ENCODE measurements at places on chromosomes 3 and 15. TPM values are rescaled to one million over a fixed set of nuclear protein-coding genes. Genes with fewer than 3 reads are reported as not detected.
A peak's percentile ranks its signal among the peaks of the same experiment; 100 is the strongest.

GOLGA6L7 gene
- not detected for total RNA-seq

SPATA12 gene
- 1.9 TPM for total RNA-seq

TRAIP gene
- total RNA-seq = 16.1 TPM

CPLX3 gene
- not detected for total RNA-seq

UCN2 gene
- 5.0 TPM for total RNA-seq

STARD9 gene
- total RNA-seq = 1.4 TPM

ACVR2B gene
- total RNA-seq = 1.2 TPM

GHSR gene
- not detected for total RNA-seq

SIDT1 gene
- total RNA-seq = 0.02 TPM

GOLGA6L10 gene
- total RNA-seq = 0.07 TPM

CCDC174 gene
- 22.1 TPM for total RNA-seq

CHRM5 gene
- 0.02 TPM for total RNA-seq

TM6SF1 gene
- 0.14 TPM for total RNA-seq

GNAI2 gene
- total RNA-seq = 283 TPM

NPAP1 gene
- total RNA-seq = not detected

GRCh38 chr15:88649753-88650551 is 11.1 kb downstream of the ISG20 start:
- DNase-seq = no peak

GRCh38 chr3:36305929-36306520 is 74.3 kb upstream of the STAC start:
- DNase-seq = no peak

GRCh38 chr15:91853948-91854638 is 585 bp downstream of the SLCO3A1 start:
- DNase-seq = peak; percentile 8

DNA sequence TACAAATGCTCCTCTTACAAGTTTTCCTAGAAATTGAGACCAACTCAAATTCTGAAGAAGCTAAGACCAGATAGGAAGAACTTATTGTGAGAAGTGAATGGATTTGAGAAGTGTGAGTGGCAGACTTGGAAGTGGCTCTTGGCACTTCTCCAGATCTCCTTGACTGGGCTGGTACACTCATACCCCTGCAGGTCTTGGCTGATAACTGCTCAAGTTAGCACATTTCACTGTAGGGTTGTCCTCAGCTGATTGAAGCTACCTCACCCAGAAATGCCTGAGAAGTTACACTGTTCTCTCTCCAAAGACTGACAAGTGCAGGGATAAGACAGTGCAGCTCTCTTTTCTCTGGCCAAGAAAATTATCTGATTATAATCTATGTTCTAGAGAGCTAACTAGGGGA is 16.5 kb upstream of the CLDN1 start:
- peak; percentile 51 for DNase-seq

- DNase-seq = no peak
Measured at GRCh38 chr3:31226346-31226745, 306.4 kb upstream of the STT3B start.

DNA sequence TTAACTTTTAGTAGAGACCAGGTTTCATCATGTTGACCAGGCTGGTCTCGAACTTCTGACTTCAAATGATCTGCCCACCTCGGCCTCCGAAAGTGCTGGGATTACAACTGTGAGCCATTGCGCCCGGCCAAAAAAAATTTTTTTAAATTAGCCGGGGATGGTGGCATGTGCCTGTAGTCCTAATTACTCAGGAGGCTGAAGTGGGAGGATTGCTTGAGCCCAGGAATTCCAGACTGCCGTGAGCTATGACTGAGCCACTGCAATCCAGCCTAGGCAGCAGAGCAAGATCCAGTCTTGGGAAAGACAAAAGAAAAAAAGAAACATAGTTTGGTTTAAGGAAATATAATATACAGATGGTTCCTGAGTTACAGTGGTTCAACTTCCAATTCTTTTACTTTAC is 44.9 kb upstream of the EIF3J start:
- no peak for DNase-seq

GRCh38 chr3:135992072-135992471 is 26.5 kb downstream of the PPP2R3A start:
- DNase-seq = peak; percentile 82

- no peak for DNase-seq
Measured at GRCh38 chr3:101102678-101103296, 109.6 kb upstream of the ABI3BP start.

GRCh38 chr3:140219923-140220452 is 285.0 kb downstream of the CLSTN2 start:
- DNase-seq = no peak

DNA sequence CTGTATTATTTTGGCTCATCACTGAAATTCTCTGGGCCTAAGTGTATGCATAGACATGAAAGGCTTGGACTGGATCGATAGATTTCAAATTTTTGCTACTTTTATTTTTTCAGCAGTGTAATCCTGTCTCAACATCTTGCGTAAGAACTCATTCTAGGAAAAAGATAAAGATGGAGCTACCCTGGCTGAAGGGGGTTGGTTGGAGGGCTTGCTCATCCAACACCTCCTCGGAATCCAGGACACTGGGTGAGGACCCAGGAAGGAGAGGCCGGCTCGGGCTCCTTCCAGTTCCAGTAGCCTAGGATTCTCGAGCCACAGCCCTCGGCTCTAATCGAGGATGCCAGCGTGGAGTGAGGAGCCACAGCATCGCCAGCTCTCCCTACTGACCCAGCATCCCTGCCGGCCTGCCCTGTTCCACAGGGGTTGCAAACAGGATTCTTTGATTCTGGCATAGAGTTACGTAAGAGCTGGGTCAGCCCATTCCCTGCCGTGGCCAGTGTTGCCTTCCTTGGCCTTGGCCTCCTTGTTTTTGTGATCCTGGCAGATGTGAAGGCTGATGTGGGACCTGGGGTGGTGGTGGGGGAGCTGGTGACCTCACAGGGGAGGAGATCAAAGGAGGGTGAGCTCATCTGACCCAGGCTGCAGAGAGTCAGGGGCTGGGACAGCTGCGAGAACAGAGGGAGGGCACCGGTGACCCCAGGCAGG is 149.5 kb downstream of the ALDH1A2 start:
- no peak for DNase-seq

DNA sequence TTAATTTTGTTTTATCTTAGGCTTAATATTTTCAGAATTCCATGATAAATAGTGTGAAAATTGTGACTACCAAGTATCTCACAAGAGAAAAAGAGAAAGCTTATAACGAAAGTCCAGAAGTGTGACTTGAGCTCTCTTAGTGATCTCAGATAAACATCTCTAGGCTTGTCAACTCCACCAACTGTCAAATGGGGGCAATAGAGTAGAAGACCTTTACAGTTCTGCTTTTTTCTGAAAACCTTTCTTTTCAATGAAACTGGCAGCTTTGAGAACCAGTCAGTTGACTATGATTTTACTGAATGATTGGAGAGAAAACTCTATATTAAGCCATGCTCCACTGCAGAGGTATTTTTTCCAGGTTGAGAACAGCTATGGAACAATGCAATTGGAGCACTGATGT is 119.2 kb upstream of the TP63 start:
- no peak for DNase-seq

- no peak for DNase-seq
Measured at GRCh38 chr3:16374047-16374934, 109.3 kb downstream of the OXNAD1 start.

DNA sequence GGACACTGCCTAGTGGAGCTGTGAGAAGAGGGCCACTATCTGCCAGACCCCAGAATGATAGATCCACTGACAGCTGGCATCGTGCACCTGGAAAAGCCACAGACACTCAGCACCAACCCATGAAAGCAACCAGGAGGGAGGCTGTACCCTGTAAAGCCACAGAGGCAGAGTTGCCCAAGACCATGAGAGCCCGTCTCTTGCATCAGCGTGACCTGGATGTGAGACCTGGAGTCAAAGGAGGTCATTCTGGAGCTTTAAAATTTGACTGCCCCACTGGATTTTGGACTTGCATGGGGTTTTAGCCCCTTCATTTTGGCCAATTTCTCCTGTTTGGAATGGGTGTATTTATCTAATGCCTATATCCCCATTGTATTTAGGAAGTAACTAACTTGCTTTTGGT is 83.5 kb upstream of the P3H2 start:
- no peak for DNase-seq

GRCh38 chr3:98567666-98568270 is 25.6 kb downstream of the CPOX start:
- no peak for DNase-seq

- DNase-seq = no peak
Measured at GRCh38 chr3:135755330-135756105, 210.0 kb upstream of the PPP2R3A start.

- no peak for DNase-seq
Measured at GRCh38 chr15:57683481-57683880, 23.0 kb upstream of the POLR2M start.

DNA sequence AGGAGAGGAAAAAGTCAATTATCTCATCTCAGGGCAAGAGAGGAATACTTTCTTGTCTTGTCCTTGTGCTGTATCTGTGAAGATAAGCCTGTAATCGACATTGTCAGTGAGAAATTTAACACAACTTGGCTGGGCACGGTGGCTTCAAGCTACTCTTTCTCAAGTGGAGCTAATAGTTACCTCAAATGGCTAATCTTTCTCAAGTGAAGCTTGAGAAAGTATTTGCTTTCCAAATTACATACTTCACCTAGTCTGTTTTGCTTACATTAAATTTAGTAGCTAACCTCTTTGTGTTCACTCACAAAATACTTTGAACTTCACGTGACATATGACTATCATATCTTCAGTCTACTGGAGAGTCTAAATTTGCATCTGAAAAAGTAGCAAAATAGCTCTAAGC is 48.3 kb upstream of the B3GALNT1 start:
- no peak for DNase-seq

GRCh38 chr3:174859114-174859735 is at the start of gene NAALADL2:
NAALADL2 (plus strand) TSS chr3:174859334.
- no peak for DNase-seq

GRCh38 chr3:195164573-195165264 is 106.2 kb downstream of the XXYLT1 start:
- DNase-seq = no peak

DNA sequence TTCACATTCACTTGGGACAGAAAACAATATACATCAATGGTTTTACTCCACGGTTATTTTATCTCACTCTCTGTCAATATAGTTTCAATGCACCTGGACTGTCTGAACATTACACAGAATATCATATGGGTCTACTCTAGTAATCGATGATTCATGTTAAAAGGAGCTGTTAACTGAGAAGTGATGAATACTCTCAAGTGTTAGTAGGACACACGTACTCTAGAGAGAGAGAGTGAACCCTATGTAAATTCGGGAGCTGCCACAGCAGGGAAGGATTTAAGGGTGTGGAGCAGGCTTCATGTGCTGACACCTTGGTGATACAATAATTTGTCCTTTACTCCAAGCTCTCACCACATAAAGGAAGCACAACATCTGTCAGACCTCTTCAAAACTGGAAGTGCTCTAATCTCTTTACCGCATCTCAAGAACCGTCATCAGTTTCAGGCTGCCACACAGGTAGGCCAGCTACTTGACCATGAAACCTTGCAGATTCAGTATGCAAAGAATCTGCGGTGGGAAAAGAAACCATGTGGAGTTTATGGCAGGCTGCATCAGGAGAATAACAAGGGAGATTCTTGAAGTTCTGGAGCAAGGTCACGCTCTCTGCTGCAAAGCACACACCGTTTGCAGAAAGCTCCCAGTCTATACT is 199.2 kb upstream of the TMC3 start:
- no peak for DNase-seq

DNA sequence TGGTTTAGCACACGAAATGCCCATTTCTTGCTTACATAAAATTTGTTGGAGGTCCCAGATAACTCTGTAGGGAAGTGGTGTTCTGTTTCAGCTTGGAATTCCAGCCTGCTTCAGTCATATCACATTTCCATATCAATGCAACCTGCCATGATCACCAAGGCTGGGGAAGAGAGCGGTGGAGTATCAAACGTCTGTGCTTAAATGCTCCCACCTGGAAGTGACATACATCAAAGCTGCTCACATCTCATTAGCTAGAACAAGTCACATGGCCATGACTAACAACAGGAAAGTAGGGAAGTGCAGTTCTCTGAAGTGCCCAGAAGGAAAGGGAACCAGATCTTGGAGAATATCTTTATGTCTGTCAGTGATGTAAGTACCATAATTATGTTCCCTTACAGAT is 130.2 kb upstream of the CFAP20DC start:
- no peak for DNase-seq

GRCh38 chr15:92394309-92395097 is 822 bp downstream of the ST8SIA2 start:
- no peak for DNase-seq

- no peak for DNase-seq
Measured at GRCh38 chr15:58561321-58561720, 129.5 kb downstream of the LIPC start.

DNA sequence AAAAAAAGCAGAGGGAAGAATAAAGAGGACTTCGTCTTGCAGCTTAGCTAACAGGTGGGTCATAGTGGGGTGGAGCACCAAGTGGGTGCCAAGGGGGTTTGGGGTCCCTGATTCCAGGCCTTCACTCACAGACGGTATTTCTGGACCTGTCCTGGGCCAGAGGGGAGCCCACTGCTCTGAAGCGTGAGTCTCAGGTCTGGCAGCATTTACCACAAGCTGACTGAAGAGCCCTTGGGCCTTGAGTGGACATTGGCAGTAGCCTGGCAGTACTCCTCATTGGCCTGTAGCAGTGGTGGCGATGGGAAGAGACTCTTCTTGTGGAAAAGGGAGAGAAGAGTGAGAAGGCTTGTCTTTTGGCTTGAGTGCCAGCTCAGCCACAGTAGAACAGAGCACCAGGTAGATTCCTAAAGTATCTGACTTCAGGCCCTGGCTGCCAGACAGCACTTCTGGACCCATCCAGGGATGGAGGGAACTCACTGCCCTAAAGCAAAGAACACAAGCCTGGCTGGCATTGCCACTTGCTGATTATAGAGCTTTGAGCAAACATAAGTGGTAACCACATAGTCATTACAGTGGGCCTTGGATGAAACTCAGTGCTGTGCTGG is 72.9 kb downstream of the GLDN start:
- no peak for DNase-seq
